ENCODE measurements at places on chromosomes 5 and 9.

GRCh38 chr9:91193087-91193657 is 168.5 kb downstream of the AUH start:
- peak; percentile 43 for DNase-seq

DNA sequence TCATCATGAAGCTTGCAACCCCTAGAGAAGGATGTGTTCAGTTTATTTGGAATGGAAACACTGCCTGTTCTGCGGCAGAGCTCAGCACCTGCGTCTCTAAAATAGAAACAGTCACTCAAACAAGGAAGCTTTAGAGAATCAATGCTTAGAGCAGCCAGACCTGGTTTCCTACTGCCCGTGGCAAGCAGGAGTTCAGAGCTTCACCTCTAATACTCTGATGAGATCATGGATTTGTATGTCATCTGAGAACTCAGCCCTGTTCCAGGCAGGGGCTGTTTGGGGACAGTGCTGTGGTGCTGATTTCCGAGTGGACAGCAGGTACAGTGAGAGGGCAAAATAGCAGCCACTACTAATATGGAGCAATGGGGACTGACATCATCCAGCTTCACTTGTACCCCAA is 236.0 kb upstream of the IRX1 start:
- peak; percentile 21 for DNase-seq

DNA sequence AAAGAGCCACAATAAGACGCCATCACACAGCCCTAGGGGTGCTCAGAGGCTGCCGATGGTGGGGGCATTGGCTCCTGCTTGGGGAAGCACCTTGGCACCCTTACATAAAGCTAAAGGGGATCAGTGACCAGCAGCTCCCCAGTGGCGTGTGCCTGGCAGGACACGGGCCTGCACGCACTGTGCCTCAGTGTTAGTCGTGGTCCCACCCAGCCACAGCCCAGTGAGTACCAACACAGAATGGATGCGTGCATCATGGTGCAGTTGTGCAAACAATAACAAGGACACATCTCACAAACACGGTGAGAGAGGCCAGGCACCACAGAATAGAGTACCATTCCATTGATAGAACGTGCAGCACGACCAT is 103.2 kb downstream of the WNK2 start:
- no peak for DNase-seq

DNA sequence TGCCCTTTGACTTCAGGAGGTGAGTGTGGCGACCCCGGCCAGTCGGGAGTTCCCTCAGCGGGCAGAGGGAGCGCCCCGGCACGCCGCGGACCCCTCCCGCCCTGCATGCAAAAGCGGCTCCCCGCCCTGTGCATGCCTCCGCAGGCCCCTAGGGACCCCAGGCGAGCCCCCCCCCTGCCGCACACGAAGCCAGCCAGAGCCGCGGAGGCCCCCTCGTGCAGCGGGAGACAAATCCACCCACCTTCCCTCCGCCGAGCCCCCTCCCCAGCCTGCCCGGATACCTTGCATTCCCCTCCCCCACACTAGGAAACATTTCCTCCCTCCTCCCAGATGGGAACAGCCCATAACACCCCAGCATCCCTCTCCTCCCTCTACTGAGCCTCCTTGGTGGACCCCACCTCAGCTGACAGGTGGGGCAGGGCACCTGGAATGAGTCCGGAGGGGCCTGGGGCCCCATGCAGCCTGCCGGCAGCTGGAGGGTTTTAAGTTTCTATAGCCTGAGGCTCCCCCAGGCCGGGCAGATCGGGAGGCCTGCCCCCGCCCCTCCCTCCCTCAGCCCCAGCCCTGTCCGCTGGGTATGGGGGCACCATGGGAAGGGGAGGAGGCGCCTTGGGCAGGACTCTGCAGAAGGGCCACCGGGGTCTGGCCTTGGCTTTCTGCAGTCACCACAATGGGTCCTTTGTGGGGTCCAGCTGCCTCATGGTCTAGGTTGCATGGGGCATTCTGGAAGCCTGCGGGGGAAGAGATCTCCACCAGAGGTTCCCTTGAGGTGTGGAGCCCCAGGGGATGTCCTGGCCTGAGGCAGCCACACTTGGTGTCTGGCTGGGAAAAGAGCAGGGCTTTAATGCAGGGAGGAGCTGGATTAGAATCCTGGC is 601 bp downstream of the ERGIC1 start:
- peak; percentile 63 for DNase-seq

DNA sequence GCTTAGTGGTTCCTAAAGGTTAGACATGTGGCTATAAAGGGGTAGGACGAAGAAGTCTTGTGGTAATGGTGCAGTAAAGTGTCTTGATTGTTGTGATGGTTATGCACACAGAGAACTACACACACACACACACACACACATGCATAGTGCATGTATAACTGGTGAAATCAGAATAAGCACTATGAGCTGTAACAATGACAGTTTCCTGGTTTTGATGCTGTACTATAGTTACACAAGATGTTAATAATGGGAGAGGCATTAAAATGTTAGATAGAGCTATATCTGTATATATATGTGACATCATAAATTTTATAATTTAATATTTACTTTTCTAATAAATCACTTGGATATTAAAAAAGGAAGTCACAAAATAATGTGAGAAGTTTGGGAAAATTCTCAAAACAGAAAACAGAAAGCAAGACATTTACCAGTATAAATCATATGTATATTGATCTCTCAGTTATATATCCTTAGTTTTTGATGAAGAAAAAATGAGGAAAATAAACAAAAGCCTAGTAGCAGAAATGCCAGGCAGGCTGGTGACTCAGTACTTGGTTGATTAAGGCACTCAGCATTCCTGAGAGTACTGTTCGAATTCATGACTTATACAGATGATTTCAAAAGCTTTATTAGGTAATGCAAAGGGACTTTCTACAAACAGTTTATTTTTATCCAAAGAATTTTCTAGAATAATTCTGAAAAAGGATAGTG is 350.5 kb upstream of the DAB2 start:
- DNase-seq = no peak

DNA sequence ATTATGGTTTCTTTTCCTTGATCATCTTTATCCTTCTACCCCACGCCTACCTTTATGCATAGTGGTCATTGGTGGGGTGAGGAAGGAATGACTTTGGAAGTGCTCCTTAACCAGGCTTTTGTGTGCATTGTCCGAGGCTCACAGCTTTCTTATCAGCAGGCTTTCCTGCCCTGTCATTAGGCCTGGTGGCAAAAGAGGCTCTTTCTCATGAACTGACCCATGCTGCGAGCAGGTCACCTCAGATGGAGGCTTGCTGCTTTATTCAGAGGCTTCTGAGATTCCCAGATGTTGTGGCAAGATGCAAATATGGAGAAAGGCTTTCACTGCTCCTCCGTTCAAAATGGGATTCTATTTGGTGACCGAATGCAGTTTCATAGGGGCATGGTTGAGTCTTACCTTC is 57.4 kb upstream of the DMRTA1 start:
- no peak for DNase-seq

GRCh38 chr5:125487231-125487630 is 740.8 kb upstream of the ZNF608 start:
- no peak for DNase-seq

DNA sequence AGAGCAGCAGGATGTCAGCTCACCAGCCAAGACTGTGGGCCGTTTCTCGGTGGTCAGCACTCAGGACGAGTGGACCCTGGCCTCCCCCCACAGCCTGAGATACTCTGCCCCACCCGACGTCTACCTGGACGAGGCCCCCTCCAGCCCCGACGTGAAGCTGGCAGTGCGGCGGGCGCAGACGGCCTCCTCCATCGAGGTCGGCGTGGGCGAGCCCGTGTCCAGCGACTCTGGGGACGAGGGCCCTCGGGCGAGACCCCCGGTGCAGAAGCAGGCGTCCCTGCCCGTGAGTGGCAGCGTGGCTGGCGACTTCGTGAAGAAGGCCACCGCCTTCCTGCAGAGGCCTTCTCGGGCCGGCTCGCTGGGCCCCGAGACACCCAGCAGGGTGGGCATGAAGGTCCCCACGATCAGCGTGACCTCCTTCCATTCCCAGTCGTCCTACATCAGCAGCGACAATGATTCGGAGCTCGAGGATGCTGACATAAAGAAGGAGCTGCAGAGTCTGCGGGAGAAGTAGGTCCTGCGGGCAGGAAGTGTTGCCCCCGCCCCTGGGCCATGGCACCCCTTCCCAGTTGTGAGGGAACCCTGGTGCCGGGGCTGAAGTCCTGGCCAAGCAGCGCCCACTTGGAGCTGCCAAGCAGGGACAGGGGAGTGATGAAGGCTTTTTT is 108.9 kb downstream of the WNK2 start:
- DNase-seq = no peak

DNA sequence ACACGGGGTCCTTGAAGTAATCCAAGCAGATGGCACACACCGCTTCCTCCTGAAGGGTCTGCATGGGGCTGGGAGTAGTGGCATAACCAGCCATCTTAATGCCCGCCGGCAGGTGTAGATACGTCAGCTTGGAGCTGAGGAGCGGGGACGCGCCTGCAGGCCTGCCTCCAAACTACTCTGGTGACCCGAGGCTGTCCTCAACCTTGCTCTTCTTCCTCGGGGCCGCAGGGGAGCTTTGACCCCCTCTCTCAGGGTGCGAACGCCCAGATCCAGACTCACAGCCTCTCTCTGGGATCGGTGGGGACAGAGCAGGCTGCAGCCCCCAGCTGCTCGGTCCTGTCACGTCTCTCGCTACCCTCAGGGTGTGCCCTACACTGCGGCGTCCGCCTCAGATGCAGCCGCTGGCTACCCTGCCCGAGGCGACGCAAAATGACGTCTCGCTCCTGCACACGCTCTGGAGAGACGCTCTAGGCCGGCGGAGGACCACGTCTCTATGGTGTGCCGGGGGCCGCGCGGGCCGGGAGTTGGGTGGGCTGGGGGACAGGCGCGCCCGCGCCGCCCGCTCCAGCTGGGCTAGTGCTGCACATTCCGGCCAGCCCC is at the start of gene TRIM52:
Gene TRIM52, minus strand, starts transcription at position 424 of the 600 bp plus-strand sequence. Its CDS starts 330 bp downstream, at position 94.
- DNase-seq = peak; percentile 97

DNA sequence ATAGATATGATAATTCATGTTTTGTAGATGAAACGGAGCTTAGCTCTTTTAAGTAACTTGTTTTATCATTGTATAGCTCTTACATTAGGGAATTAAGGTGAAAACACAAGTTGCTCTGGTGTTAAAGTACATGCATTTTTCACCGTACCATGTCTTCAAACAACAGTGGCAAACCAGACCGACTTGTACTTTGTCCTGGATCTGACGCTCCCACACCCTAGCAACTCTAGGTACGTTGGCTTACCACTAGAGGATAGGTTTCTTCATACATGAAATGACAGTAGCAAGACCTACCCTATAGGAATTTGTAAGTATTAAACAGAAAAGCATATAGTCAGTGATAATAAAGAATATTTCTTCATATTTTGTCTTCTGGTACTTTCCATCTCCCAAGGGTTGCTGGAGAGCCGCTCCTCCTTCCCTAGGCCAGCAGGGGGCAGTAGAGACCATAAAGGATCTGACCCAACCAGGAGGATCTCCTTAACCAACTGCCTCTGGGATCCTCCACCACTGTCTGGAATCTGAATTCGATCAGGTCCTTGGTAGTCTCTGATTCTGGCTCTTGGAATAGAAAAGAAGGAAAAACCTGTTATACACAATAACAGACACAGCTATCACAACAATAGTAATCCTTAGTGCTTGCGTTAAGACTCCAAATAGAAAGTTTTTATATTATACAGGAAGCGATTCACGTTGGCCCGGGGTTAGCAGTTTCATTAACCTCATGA is 136.7 kb downstream of the CAVIN4 start:
- peak; percentile 89 for DNase-seq

DNA sequence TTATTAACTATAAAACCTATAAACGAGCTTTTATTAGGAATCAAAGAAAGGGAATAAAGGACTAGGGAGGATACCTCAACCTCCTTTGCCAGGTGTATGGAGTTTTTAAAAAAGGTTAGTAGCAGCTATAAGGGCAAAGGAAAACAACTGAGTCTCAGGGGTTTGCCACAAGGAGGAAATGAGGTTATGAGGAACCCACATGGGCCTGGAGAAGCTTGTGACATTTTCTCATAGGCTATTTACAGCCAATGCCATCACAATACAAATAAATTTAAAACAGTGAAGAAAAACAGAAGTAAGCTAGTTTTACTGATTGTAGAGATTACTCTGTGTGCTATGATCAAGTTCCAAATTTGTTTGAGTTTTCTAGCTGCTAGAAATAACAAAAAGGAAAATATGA is 92.6 kb downstream of the CDKN2A start:
- no peak for DNase-seq

- DNase-seq = no peak
Observed at GRCh38 chr5:395921-396530, 47.0 kb upstream of the EXOC3 start.

GRCh38 chr5:8953911-8954438 is 591.9 kb downstream of the SEMA5A start:
- peak; percentile 70 for DNase-seq

GRCh38 chr5:142360607-142361120 is 35.8 kb upstream of the SPRY4 start:
- peak; percentile 57 for DNase-seq

GRCh38 chr9:35703906-35704672 is 14.4 kb upstream of the TPM2 start:
- no peak for DNase-seq

GRCh38 chr9:131013771-131014676 is 5.0 kb downstream of the LAMC3 start:
- no peak for DNase-seq

DNA sequence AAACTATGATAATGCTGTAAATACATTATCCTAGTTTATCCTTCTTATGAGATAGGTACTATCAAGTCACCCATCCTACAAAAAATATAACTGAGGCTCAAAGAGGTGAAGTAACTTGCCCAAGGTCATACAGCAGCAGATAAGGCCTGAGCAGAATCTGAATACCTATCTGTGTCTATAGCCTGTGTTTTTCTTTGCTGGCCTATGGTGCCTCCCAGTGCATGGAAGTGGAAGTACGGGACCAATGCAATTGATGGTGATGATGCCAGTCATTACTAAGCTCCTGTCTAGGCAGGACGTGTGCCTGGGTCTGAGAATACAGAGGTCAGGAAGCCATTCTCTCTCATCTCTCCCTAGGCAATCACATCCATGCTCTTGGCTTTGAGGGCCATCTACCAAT is 67.8 kb downstream of the FAT2 start:
- no peak for DNase-seq

DNA sequence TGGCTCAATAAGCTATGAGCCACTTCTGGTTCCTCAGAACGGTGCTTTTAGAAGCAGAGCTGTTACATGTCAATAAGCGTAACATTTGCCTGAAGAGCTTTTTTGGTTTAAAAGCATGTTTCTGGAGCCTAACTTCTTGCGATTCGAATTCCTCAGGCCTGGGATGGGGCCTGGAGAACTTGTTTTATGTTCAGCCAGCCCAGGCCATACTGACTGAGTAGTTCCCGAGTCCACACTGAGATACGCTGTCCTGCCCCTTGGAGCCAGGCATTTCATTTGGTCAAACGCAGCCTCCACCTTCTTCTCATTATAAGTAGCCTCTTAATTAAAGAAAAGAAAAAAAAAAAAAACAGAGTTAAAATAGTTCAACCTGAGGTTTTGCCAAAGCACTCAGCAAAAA is 260.6 kb upstream of the ANKRD55 start:
- no peak for DNase-seq

- no peak for DNase-seq
Observed at GRCh38 chr5:65292196-65292595, 189.5 kb downstream of the ADAMTS6 start.

Measured in brain (organoid and tissue), 16 donors.